Endothelial cell of coronary artery (primary cell): ENCODE measurements at places on chromosomes 5 and 9. TPM values are rescaled to one million over a fixed set of nuclear protein-coding genes. Genes with fewer than 3 reads are reported as not detected.

Gene SH2D3C
- total RNA-seq = 62.1 and 63.2 TPM in 2 replicates

Gene GTF2H2C
- total RNA-seq = 29.6 and 30.7 TPM in 2 replicates

Gene PCDHGB2
- 2.0 and 2.2 TPM in 2 replicates for total RNA-seq

Gene CBY3
- total RNA-seq = 0.09 and 0.18 TPM in 2 replicates

Gene F2RL2
- total RNA-seq = 1.1 and 1.6 TPM in 2 replicates

Gene C9orf153
- total RNA-seq = 0.09 and 0.28 TPM in 2 replicates

Gene TXNDC8
- total RNA-seq = not detected in 2 replicates

Gene SPRY4
- total RNA-seq = 9.7 and 15.0 TPM in 2 replicates

Gene LMX1B
- not detected in 2 replicates for total RNA-seq

Gene NCBP1
- 45.4 and 48.0 TPM in 2 replicates for total RNA-seq

Gene SELENOP
- total RNA-seq = 0.09 and 0.47 TPM in 2 replicates

Gene NKD2
- not detected in 2 replicates for total RNA-seq

Gene MAMDC4
- total RNA-seq = 0.81 and 4.9 TPM in 2 replicates

Gene FOXI1
- under 0.01 TPM in 1 of 2 replicates, not detected in the other for total RNA-seq

Gene NDST1
- 39.4 and 62.3 TPM in 2 replicates for total RNA-seq

Gene CCNI2
- not detected in 2 replicates for total RNA-seq
